ENCODE measurements at places on chromosomes 7 and 10.

DNA sequence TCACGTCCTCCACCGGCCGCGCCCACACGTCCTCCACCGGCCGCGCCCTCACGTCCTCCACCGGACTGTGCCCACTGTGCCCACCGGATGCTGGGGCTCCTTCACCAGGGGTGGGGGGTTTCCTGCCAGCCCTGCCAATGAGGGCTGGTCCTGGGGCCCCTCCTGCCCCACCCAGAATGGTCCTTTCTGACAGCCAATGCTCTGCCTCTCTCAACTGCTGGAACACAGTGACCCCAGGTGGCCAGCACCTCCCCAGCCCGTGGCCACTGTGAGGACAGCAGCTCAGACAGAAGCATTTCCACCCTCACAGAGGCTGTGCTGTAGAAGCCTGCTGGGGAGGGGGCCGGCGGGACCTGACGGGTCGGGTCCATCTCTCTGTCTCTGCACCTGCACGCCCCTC lies 90.1 kb upstream of the DNAAF5 start:
- peak; percentile 13 for DNase-seq

- no peak for DNase-seq
These were observed 163.3 kb downstream of the JCAD start for GRCh38 chr10:29896053-29896452.

GRCh38 chr7:55472928-55473725 lies 99.2 kb downstream of the VOPP1 start:
- no peak for DNase-seq

GRCh38 chr7:22235134-22235533 lies 121.8 kb downstream of the RAPGEF5 start:
- DNase-seq: no peak

GRCh38 chr7:37769291-37769690 lies 79.1 kb upstream of the NME8 start:
- no peak for DNase-seq

- DNase-seq: no peak
These were observed 12.4 kb downstream of the ECHDC3 start for GRCh38 chr10:11754620-11755019.

DNA sequence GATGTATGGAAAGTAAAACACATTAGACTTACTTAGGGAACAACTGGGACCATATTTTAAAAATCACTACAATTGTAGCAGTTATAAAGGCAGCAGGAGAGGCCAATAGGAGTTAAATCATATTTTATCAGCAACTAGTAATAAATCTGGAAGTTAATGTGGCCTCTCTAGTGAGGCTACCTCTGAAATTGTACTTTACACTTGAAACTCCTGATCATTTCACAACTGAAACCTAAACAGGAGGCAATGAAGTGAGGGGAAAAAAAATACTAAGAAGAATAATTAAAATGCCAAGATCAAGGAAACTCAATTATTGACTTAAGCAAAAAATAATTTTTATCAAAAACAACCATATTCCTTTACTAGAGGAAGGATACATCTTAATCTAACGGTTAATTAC lies 265.6 kb upstream of the HGF start:
- DNase-seq: no peak

- DNase-seq: peak; percentile 7
These were observed 39.1 kb downstream of the GOLGA7B start for GRCh38 chr10:97888641-97889262.

DNA sequence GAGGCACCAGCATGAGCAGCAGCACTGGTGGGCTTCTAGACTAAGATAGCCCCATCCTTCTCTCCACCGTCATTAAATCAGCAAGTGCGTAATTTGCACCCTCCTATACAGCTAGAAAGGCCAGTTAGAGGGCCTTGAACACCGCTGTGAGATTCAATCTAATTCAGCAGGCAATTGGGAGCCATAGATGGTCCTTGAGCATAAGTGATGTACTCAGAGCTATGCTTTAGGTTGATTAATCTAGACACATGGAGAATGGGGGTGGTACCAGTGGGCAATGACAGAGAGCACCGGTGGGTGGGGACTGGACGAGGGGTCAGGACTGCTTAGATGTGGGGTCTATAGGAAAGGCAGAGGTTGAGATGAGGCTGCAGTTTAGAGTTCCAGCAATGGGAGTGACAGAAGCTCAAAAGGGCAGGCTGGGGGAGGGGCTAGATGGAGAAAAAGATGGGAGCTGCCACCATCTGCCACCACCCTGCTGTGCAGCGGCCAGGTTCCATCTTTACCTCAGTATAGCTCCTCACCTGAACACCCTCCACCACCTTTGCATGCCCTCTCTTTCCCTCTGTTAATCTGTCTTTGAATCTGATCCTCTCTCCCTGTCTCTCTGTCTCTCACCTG lies 87.3 kb downstream of the C10orf105 start:
- no peak for DNase-seq

DNA sequence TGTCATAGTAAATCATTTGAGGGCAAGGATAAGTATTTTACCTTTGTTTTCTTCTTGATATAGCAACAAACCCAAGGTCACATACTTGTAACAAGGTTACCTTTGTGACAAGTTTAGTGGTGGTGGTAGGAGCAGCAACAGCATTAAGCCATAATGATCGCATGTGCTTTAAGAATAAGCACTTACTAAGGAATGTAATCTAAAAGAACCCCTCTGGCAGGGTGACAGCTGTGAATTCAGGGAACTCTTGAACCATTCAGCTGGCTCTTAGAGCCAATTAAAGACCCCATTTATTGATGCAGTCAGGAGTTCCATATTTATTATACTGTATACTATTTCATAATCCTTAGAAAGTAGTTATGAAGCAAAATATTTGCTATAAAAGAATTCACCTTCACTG lies 370.8 kb downstream of the EXOC4 start:
- no peak for DNase-seq

DNA sequence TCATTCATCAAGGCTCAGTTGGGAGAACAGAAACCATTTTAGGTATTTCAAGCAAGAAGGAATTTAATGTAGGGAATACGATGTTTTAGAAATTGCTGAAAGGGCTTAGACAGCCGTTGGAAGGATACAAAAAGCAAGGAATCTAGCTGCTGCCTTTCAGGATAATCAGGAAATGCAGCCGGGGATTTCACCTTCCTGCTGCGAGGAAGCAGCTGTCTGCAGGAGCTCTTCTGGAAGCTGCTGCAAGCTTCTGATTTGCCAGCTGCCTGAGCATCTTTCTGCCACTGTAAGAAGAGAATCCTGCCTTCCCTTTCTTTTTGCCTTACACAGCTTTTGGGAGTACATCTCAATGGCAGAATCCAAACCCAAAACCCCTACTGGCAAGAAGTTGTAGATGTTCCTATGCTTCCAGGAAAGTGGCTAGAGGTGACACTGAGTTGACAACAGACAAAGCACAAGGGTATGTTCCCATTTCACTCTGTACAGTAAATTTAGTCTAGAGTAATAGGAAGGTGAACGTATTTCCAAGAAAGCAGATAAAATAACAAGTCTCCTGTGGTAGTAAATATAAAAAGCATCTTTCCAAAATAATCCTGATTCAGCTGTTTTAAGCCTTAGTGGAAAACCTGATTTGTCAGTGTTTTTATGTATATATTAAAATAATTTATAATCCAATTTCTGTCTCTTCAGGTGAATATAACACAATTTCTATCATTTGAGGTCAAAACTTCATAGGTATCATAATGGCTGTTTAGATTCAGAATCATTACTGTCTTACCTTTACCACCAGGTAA lies 148.4 kb upstream of the LRGUK start:
- DNase-seq: no peak

GRCh38 chr7:26490640-26491624 lies 199.3 kb downstream of the SNX10 start:
- no peak for DNase-seq

DNA sequence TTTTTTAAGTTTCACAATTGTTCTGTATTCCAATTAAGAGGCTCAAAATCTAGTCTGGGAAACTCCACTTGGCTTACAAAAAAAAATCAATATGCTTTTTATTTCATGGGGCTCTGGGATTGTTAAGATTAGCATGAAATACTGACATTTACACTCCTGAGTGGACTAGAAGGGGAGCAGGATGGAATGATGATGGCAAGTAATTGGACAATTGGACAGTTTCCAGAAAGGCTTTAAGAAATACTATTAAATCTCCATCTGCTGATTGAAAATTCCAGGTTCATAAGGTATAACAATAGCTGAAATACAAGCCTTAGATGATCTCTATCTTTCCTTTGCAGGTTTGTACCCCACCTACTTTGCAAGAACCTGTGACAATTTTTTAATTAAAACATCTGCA lies 184.4 kb downstream of the LRRTM3 start:
- no peak for DNase-seq

GRCh38 chr10:46325021-46325420 lies 38.2 kb downstream of the ANTXRL start:
- DNase-seq: no peak

DNA sequence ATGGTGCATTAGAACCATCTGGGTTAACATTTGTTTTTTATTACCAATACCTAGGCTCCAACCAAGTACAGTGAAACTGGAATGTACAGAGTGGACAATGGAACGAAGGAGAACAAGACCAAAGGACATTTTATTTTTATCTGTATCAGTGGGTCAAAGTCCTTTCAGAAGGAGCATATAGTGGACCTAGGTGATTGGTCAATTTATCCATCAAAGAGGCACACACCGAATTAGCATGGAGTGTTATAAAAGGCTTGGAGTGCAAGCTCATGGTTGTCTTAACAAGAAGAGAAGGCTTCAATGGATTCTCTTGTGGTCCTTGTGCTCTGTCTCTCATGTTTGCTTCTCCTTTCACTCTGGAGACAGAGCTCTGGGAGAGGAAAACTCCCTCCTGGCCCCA lies at the start of gene CYP2C9:
CYP2C9 (plus strand) TSS at position 276 of the 400 bp plus-strand sequence; CDS start at position 301, 25 bp downstream.
- DNase-seq: no peak

DNA sequence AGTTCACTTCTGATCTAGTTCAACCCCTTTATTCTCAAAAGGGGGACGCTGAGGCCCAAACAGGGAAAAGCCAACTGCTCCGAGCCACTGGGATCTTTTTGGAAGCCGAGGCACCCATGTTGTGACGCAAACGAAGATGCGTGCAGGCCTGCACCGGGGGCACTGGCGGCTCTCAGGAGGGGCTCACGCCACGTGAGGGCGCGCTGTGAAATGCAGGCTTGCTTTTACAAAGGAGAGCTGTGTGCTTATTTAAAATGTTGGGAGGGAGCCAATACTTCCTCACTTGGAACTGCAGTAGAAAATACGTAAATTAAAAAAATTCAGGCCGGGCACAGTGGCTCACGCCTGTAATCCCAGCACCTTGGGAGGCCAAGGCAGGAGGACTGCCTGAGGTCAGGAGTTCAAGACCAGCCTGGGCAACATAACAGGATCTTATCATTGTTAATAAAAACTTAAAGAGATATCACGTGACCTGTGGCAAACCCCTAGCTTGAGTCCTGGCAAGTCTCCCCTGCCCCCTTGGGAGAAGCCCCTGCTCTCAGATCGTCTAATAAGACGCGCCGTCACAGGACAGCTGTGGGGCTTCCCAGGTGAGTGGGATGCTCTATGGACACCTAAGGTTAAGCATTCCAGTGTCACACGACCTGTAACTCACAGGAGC lies 16.3 kb downstream of the BRI3 start:
- no peak for DNase-seq

DNA sequence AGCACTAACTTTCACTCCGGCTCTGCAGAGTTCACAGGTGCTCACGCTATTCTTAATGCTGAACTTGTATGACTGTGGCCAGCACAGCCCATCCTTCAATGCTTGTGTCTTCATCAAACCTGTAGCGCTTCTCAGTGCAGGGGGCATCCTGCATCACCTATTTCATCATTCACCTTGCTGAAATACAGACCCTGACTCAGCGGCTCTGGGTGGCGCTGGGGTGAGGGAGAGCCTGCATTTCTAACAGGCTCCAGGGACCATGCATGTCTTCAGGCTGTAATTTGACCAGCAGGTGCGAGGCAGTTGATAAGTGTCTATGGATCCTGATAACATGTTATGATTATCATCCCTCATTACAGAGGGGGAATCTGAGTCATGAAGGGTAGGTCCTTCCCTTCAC lies 89.3 kb downstream of the VOPP1 start:
- DNase-seq: no peak

- no peak for DNase-seq
These were observed 79.8 kb upstream of the NEBL start for GRCh38 chr10:20976891-20977290.

DNA sequence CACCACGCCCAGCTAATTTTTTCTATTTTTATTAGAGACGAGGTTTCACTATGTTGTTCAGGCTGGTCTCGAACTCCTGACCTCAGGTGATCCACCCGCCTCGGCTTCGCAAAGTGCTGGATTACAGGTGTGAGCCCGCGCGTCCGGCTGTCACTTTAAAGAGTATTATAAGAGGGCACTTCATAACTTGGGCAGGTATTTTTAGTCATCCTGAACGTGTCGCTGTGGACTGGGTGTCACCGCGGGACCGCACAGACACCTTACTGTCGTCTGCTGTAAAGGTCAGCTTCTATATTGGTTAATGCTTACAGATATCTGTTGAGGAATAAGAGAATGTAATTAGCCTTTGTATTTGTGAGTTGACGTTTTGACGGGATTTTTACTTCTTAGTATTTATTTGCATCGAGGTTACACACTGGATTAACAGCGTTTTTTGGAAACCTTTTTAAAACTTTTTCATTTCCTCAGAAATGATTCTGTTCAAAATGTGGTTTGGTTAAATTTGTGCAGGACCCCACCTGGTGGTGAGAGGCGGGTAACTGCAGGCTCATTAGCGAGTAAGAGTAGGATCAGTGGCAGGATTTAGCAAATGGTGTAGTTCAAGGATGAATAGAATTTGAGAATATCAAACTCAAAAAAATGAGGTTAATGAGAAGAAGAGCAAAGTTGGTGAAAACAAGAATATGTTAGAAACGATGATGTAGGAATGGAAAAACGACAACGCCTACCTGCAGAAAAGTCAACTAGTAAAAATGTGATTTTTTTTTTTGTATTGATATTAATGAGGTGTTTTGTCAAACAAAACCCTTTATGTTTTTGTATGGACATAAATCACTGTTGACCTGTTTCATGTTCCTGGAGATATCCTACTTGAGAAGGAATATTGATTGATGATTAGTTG lies 3.2 kb downstream of the DNAJB6 start:
- peak; percentile 73 for DNase-seq

GRCh38 chr7:74138334-74138867 lies 35.8 kb upstream of the EIF4H start:
- DNase-seq: no peak

- no peak for DNase-seq
These were observed 133.7 kb upstream of the KLF14 start for GRCh38 chr7:130867581-130868136.

- no peak for DNase-seq
These were observed 155.9 kb downstream of the FGFR2 start for GRCh38 chr10:121442086-121442935.
